Activated T-helper 1 cell treated with anti-CD3 and anti-CD28 coated beads, Interleukin-2, amount 50 U/mL, for 16 hours (primary cell): ENCODE measurements at places on chromosomes 7 and 10.

- no peak for DNase-seq
These were observed 607 bp upstream of the SMO start for GRCh38 chr7:129187681-129188371.

DNA sequence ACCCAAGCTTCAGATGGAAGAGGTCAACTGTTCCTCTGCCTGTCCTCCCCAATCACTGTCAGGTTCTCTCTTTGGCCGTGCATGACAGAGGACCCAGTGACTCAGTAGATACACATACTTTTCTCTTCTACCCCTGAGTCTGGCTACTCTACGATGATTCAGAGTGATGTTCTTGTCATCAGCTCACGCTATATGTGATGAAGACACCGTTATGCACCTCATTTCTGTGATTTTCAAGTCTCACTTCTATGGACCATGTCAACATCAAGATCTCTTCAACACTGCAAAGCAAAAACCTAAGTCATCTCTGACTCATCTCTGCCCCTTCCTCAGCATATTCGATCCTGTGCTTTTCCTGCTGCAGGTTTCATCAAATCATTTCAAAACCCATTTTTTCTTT lies 76.6 kb upstream of the DGKI start:
- no peak for DNase-seq

DNA sequence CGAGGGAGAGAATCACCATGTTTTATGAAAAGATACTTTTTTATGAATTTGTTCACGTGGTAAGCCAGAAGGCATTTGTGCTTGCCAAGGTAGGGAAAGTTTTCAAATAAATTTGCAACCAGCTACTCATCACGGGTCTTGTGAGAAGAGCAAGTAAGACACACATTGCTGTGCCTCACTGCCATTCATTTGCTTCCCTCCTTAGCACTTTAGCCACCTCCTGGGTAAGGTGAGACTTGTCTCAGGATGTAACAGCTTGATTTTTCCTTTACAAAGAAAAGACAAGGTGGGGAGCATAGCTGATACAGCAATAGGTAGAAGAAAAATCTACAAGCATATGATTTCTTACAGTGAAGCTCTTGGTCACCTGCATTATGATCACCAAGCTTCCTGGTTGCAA lies 342.4 kb upstream of the GRM3 start:
- no peak for DNase-seq

DNA sequence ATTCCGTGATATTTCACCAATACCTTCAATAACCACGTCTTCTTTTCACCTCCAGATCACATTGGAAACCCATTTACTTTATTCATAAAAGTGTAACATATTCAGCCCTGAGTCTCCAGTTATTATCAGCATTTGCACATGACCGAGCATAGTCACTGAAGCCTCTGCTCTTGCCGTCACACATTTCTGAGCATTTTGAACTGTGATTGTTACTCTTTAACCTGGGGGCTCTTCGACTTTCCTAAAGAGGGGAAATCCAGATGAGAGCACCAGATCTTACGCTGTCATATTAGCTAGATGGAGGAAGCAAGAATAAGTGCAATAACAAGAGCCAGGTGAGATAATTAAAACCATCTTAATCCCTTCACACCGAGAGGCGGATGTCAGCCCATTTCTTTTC lies 260.0 kb upstream of the NRP1 start:
- no peak for DNase-seq

DNA sequence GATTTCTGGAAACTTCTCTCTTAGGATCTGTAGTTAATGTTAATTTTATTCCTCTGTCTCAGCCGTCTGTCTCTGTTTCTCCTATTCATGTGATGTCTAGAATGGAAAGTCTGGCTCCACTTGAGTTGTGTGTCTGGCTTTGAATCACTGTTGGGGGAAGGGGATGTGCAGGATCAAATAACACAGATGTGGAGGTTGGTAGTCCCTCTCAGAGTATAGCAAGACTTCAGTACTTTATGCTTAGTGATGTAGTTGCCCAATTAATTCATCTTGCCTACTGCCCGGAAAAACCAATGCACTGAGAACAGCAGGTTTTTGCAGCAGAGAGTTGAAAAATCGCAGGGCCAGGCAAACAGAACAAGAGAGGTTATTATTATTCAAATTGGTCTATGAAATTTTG lies 79.2 kb downstream of the PHTF2 start:
- no peak for DNase-seq

GRCh38 chr10:108000365-108000764 lies 835.9 kb upstream of the SORCS1 start:
- no peak for DNase-seq

DNA sequence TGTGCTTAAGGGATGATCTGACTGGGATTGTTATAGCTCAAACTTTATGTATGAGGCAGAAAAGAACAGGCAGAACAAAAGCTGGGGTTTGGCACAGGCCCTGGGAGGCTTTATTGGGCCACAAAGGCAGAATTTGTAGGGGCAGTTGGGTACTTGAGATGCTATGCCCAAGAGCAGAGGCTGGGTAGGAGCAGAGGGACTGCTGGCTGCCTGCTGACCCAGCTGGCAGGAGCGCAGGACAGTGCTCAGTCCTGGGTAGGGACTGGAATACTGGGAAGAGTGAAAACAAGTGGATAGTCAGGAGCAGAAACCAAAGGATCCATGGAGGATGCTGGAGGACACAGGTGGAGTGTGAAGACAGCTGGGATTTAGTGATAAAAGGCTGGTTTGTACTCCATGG lies 75.7 kb downstream of the CCDC3 start:
- no peak for DNase-seq

DNA sequence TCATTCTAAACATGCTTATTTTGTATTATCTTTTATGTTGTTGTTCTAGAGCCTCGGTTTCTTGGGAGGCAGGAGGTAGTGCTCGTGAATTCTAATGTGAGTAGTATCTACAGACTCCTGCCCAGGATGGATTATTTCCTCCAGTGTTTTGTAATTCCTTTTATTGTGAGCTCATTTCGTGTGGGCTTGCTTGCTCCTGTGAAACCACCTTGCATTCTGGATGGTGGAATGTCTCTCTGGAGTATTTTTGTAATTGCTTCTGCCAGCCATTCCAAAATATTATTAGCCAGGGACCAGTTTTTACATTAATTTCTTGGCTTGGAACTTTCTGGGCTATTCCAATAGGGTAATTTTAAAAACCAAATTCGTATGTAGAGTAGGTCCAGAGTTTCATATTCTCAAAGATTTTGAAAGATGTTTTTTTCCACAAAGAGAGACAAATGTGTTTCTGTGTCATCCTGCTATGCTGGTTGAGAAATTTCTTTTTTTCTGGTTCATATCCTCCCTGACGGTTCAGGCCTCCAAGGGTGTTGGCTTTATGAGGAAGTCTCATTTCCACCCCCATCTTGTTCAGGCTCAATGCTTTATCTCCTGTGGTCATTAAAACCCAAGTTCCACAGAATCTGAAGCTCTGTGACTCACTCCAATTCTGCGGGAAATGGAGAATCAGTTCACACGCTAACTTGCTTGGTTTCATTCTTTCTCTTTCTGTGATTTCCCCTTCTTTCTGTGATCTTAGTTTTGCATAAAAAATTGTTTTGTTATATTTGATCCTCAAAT lies 41.7 kb upstream of the CALD1 start:
- DNase-seq: no peak

DNA sequence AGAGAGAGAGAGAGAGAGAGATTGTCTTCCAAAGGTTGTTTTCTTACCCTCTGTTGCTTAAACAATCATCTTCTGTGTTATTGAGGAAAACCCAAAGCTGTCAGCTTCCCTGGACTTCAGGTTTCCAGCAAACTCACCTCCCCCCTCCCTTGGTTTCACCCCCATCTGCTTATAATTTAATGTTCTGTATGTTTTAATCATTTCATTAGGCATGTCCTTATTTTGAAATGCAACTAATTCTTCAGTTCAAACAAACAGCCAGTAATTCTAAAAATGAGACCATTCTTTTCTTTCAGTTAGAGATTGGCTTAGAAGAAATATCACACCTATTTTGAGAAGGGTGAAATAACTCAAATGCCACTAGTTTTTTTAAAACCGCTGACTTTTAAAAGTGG lies 102.9 kb downstream of the FAM204A start:
- no peak for DNase-seq
